ENCODE measurements at places on chromosomes 6 and 20.

DNA sequence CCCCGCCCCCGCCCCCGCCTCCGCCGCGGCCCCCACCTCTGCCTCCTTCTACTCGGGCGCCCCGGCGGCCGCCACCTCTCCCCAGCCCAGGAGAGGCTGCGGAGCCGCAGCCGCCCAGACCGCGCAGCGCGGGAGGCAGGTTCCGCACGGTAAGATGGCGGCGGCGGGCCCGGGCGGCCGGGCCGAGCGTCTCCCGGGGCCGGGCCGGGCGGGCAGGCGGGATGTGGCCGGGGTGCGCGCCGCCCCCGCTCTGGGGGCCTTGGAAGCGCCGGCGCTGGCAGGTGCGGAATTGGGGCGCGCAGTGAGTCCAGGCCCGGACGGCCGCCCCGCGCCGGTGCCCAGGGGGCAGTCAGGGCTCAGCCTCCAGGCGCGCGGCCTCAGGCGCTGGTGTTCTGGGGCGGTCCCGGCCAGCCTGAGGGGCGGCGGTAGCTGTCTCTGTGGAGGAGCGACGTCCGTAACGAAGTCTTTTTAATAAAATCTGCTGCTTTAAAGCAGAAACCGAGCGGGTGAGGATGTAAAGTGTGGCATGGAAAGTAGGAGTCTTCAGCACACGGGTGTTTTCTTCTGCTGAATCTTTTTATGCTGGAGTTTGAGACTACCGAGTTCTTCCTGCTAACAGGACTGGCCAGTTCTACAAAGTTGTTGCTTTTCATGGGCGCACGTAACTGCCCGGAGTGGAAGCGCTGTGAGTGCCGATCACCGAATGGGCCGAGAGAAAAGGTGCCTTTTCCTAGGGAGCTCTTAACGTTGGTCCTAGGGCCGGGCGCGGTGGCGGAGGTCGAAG lies at the start of gene GID8:
GID8 (plus strand) TSS at position 43 of the 784 bp plus-strand sequence. CDS start 3,356 bp downstream, outside the sequence.
- DNase-seq: no peak

DNA sequence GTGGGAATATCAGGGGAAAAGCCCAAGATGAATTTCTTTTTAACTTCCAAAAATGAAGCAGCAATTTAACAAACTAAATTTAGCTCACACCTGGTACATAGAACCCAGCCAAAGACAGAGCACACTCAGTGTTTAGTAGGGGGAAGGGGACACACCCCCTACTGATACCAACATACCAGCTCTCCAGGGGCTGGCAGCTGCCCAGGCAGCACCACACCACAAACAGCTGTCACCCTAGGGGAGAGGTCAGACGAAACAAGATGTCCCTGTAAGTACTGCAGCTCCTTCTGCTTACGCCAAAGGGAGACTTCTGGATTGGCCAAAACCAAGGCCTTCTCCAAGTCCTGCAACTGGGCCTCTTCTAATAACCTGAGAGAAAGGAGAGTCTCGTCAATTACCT lies 26.0 kb downstream of the MDN1 start:
- DNase-seq: no peak

- no peak for DNase-seq
Observed at GRCh38 chr6:9520417-9521151, 894.3 kb downstream of the TFAP2A start.

- no peak for DNase-seq
Observed at GRCh38 chr20:36093025-36093803, 61.3 kb upstream of the EPB41L1 start.

- peak; percentile 41 for DNase-seq
Observed at GRCh38 chr6:36593569-36594028, 563 bp upstream of the SRSF3 start.

DNA sequence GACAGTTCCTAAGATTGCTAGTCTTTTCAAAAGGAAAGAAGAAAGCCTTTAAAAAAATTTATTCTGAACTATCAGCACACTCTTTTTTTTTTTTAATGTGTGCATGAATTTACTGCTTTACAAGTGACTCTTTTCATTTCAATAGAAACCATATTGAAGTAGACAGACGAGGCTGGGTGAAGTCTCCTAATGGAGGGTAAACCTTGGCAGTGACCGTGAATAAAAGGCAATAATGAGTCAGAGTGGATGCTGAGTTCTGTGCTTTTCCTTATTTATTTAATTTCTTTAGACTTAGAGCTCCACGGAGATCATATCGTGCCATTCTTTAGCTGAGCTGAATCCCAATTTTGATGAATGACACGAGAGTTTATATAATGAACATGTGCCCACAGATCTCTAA lies 196.9 kb downstream of the PRL start:
- DNase-seq: no peak

GRCh38 chr6:71157345-71157744 lies 131.3 kb upstream of the OGFRL1 start:
- DNase-seq: no peak

GRCh38 chr6:168124921-168125320 lies 45.9 kb upstream of the FRMD1 start:
- DNase-seq: no peak

GRCh38 chr6:129481706-129482105 lies 228.3 kb downstream of the ARHGAP18 start:
- DNase-seq: no peak

- no peak for DNase-seq
Observed at GRCh38 chr20:29742699-29743100, 1514.8 kb upstream of the DEFB115 start.

- DNase-seq: no peak
Observed at GRCh38 chr6:4781967-4782575, 5.9 kb downstream of the CDYL start.

DNA sequence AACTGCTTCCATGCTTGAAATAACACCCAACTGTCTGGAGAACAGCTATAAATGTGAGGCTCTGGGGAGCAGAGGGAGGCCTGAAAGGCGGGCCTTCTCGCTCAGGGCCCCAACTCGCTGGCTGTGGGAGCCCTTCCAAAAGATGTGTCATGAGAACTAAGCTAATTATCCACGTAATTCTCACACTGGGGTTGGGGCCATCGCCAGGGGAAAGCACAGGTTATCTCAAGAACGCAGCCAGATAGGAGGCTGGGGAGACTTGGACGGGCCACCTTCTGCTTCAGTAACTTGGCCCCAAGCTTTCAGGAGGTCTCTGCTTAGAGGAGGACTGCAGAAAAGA lies 1.6 kb downstream of the PXDC1 start:
- no peak for DNase-seq

DNA sequence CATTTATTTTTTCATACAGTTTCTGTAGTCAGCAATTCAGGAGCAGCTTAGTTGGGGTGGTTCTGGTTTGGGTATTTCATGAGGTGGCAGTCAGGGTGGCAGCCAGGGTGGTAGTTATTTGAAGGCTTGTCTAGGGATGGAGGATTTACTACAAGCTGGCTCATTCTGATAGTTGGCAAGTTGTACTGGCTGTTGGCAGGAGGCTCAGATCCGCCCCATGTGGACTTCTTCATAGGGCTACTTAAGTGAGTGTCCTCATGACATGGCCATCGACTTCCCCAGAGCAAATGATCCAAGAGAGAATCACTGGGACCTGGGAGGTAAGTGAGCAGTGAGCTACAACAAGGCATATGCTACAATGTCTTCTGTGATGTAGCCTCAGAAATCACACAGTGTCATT lies 22.4 kb upstream of the CDKAL1 start:
- DNase-seq: no peak

DNA sequence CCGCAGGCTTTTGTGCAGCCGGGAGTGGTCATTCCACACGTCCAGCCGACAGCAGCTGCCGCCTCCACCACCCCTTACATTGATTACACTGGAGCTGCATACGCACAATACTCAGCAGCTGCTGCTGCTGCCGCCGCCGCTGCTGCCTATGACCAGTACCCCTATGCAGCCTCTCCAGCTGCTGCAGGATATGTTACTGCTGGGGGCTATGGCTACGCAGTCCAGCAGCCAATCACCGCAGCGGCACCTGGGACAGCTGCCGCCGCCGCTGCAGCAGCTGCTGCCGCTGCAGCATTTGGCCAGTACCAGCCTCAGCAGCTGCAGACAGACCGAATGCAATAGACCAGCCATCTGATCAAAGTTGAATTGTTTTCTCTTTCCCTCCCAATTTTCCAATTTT lies 10.6 kb downstream of the RBM24 start:
- DNase-seq: no peak

GRCh38 chr20:62771396-62772102 lies 24.7 kb upstream of the MRGBP start:
- DNase-seq: no peak

DNA sequence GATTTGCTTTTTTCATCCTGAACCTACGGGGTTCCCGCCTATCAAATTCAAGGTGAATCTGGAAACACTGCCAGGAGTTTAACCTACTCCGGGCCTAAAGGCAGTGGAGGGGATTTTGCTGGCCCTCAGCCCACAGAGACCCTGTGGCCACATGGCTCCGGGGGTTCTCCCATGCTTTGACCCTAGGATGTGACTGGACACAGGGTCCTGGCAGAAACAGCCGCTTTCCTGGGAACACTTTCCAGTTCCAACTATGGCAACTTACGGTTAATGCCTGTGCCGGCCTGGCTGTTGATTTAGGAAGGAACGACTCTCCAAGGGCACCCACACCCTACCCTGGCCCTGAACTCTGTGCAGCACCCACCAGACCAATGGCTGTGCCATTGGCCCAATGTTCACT lies 141.7 kb upstream of the RPS6KA2 start:
- DNase-seq: no peak

GRCh38 chr20:51272401-51272800 lies 249.5 kb upstream of the KCNG1 start:
- DNase-seq: no peak

DNA sequence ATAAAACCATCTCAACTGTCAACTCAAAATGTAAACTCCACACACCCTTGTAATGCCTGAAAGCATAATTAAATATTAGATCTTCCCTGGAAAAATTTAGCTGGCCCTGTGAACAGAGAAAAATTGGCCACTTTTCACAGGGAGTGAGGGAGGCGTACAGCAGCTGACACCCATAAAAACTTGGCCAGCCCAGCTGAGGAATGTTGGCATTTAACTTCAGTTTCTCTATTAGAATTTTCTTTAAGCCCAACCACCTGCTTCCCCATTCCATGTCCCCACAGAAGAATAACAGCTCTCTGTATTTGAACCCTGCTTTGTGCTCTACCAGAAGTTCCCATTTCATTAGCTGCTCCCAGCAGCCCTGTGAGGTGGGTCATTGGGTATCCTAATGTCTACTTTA lies 41.0 kb downstream of the PKHD1 start:
- no peak for DNase-seq

Measured in NCI-H2171 (cell line).